ENCODE measurements at places on chromosomes 7 and 10.
A peak's percentile ranks its signal among the peaks of the same experiment; 100 is the strongest.

DNA sequence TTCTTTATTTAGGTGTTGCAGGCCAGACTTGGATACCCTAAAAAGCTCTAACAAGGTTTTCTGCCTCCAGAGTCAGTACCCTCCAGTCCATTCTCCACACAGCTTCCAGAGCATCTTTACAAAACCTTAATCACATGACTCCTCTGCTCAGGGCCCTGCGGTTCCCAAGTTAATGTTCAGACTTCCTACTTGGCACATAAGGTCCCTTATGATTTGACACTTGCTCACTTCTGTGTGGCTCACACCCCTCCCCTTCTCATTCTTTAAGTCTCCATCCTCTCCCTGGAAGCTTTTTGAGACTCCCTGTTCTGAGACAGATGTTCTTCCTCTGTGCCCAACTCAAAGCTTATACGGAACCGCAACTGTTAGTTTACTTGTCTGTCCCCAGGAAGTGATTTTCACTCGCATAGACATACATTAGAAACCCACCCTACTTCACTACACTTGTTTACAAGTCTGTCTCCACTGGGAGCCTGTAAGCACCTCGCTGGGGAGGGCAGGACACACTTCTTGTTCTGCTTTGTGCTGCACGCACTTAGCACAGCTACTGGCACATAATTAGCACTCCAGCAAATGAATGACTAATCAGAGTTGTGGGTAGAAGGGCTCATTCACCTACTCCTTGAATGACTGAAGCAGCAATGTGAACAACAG, 154.3 kb upstream of the LAMB4 start:
- H3K36me3 ChIP-seq = no peaks in the 10 kb centered on the region
- H3K27me3 ChIP-seq = peaks cover 15% of the 10 kb centered on the region
- DNase-seq = peak; percentile 51
- H3K4me1 ChIP-seq = peaks cover 12% of the 10 kb centered on the region

DNA sequence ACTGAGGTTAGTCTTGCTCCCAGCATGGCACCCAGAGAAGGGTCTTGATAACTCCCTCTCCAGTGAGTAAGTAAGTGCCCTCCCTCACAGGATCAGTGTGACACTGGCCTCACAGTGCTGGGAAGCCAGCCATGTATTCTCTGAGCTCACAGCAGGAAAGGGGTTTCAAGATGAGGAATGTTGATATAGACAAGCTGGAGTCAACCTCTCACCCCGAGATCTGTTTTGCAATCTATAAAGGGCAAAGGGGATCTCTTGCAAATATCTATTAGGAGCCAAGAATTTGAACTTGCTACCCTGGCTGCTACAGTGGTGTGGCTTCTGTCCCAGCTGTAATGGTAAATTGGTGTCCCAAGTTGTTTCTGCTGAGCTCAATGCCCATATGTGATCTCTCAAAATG, 70.2 kb upstream of the ADAM12 start:
- H3K27ac ChIP-seq = no peak overlapping the region
- H3K36me3 ChIP-seq = no peaks in the 10 kb centered on the region
- no peak for DNase-seq
- no peaks in the 10 kb centered on the region for H3K27me3 ChIP-seq

DNA sequence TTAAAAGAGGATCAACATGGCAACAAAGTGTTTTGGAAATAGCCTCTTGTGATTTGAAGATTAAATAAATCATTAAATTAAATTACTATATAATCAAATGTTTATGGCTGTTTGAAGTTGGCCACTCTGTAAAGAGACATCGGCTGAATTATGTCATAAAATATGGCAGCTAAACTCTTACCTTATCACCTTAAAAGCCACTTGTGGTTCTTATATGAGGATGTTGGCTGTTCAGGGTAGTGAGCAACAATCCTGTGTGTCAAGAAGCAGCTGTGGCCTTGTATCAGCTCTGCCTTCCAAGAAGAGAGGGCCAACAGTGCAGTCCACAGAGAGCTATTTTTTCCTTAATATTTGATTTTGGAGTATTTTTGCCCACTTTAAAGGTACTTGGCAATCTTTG, 113.4 kb upstream of the CDK6 start:
- DNase-seq = no peak
- H3K4me1 ChIP-seq = peaks cover 9% of the 10 kb centered on the region
- H3K4me3 ChIP-seq = no peak overlapping the region
- H3K36me3 ChIP-seq = no peaks in the 10 kb centered on the region
- peaks cover 10% of the 10 kb centered on the region for H3K27me3 ChIP-seq
- no peak overlapping the region for H3K27ac ChIP-seq

DNA sequence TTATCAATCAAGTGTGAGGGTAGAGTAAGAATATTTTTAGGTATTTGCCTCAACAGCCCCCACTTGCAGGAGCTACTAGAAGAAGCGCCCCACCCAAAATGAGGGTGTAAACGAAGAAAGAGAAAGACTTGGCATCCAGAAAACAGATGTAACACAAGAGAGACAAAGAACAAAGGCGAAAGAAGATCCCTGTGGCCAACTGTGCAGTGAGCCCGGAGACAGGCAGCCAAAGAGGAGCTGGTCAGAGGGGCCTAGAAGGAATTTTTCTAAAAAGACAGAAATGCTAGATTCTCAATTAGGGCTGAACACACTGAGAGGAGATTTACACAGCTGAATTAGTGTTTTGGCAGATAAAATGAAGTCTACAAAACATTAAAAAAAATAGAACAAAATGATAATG, 29.6 kb upstream of the EIF5AL1 start:
- no peaks in the 10 kb centered on the region for H3K4me1 ChIP-seq
- no peak for DNase-seq
- H3K36me3 ChIP-seq = no peaks in the 10 kb centered on the region
- peaks cover 6% of the 10 kb centered on the region for H3K27me3 ChIP-seq

- H3K36me3 ChIP-seq = no peaks in the 10 kb centered on the region
- H3K27ac ChIP-seq = no peak overlapping the region
- no peak overlapping the region for H3K4me3 ChIP-seq
- H3K4me1 ChIP-seq = peaks cover 8% of the 10 kb centered on the region
Observed at GRCh38 chr10:63099734-63100133, 33.4 kb upstream of the NRBF2 start.

- no peak for DNase-seq
- H3K4me3 ChIP-seq = no peak overlapping the region
- H3K36me3 ChIP-seq = no peaks in the 10 kb centered on the region
- peaks cover 33% of the 10 kb centered on the region for H3K27me3 ChIP-seq
- no peak overlapping the region for H3K27ac ChIP-seq
- H3K4me1 ChIP-seq = no peaks in the 10 kb centered on the region
Observed at GRCh38 chr10:118383699-118384098, 41.6 kb upstream of the FAM204A start.

GRCh38 chr7:139620676-139621344, 97.3 kb downstream of the CLEC2L start:
- H3K4me3 ChIP-seq = no peak overlapping the region
- peak; percentile 82 for DNase-seq
- no peaks in the 10 kb centered on the region for H3K27me3 ChIP-seq
- peaks cover 27% of the 10 kb centered on the region for H3K4me1 ChIP-seq
- H3K36me3 ChIP-seq = peaks cover 23% of the 10 kb centered on the region

DNA sequence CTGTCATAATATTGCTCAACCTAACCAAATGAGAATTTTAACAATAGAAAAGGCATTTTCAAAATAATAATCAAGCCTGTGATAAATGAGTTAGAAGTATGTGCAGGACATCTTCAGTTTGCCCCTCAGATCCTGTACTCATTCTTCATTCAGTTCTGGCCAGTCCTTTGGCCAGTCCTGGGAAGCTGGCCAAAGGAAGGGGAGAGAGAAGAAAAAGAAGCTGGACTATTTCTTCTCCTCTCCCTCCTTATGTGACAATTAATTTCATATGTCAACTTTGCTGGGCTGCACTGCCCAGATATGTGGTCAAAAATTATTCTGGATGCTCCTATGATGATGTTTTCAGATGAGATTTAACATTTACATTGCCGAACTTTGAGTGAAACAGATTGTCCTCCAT, 31.6 kb upstream of the ITGB8 start:
- no peak overlapping the region for H3K4me3 ChIP-seq
- no peak for DNase-seq
- no peaks in the 10 kb centered on the region for H3K27me3 ChIP-seq
- no peak overlapping the region for H3K27ac ChIP-seq

DNA sequence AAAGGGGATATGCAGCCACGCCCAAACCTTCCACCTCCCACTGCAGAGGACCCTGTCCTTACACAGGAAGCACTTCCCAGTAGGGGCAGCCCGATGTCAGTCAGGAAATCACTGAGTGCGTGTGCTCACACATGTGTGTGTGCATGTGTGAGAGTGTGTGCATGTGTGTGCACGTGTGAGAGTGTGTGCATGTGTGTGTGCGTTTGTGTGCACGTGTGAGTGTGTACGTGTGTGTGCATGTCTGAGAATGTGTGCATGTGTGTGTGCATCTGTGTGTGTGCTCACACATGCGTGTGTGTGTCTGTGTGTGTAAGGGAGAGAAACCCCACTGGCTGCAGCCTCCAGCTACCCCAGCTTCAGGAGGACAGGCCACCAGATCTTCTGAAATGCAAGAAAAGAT, 229.3 kb downstream of the KCNMA1 start:
- H3K27me3 ChIP-seq = peaks cover 6% of the 10 kb centered on the region
- no peaks in the 10 kb centered on the region for H3K36me3 ChIP-seq
- no peak for DNase-seq
- no peak overlapping the region for H3K27ac ChIP-seq

DNA sequence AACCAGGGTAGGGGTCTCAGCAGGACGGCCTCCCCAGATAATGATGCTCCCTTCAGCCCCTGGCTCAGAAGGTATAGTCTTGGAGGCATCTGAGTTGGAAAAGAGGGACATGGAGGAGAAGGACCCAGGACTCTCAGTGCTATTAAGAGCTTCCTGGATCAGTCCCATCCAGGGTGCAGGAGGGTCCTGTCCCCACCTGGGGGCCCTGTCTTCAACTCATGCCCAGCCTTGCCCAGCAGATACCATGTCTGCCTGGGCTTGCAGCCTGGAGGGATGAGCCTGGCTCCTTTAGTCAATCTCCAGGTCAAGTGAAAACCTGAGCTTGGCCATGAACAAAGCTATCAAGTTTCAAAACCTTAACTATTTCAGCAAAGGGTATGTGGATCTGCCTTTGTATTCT, 67.6 kb downstream of the PRTFDC1 start:
- H3K27ac ChIP-seq = no peak overlapping the region
- no peak overlapping the region for H3K4me3 ChIP-seq
- DNase-seq = no peak
- H3K4me1 ChIP-seq = peaks cover 44% of the 10 kb centered on the region
- no peaks in the 10 kb centered on the region for H3K27me3 ChIP-seq

DNA sequence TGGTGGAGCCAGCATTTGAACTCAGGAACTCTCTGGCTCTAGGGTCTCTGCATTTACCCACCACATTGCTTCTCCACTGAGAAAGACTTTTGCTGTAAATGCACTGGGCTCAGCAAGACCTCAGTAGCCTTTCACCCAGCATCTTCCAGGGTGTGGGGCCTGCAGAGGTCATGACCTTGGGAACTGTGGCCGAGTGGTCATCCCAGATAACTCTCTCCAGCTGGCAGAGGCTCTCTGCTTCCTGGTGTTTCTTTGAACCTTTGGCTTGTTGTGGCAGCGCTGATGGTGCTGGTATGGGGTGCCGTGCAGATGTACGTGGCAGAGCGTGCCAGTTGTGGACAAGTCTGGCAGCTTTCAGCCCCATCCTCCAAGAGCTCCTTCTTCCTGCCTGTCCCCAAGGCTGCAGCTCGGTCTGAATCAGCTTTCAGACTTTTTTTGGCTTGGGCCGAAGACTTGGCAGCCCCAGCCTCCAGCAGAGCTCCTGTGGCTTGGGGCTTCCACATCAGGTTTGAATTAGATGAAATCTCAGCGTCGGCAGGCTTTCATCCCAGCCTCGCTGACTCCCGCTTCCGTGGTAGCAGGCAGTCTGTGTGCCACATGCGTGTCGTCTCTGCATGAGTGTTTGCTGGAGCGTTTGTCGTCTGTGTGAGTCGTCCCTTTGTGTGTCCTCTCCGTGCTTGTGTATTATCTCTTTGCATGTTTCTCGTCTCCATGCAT, 21.5 kb downstream of the ADAMTS14 start:
- no peaks in the 10 kb centered on the region for H3K4me1 ChIP-seq
- no peaks in the 10 kb centered on the region for H3K36me3 ChIP-seq
- no peak overlapping the region for H3K27ac ChIP-seq

- no peak for DNase-seq
- H3K4me1 ChIP-seq = no peaks in the 10 kb centered on the region
- H3K27ac ChIP-seq = no peak overlapping the region
- no peaks in the 10 kb centered on the region for H3K27me3 ChIP-seq
- H3K4me3 ChIP-seq = no peak overlapping the region
Observed at GRCh38 chr7:4074994-4075393, 607.1 kb upstream of the FOXK1 start.

- DNase-seq = no peak
- H3K27ac ChIP-seq = no peak overlapping the region
Observed at GRCh38 chr10:103618575-103619423, 125.3 kb downstream of the NEURL1 start.

DNA sequence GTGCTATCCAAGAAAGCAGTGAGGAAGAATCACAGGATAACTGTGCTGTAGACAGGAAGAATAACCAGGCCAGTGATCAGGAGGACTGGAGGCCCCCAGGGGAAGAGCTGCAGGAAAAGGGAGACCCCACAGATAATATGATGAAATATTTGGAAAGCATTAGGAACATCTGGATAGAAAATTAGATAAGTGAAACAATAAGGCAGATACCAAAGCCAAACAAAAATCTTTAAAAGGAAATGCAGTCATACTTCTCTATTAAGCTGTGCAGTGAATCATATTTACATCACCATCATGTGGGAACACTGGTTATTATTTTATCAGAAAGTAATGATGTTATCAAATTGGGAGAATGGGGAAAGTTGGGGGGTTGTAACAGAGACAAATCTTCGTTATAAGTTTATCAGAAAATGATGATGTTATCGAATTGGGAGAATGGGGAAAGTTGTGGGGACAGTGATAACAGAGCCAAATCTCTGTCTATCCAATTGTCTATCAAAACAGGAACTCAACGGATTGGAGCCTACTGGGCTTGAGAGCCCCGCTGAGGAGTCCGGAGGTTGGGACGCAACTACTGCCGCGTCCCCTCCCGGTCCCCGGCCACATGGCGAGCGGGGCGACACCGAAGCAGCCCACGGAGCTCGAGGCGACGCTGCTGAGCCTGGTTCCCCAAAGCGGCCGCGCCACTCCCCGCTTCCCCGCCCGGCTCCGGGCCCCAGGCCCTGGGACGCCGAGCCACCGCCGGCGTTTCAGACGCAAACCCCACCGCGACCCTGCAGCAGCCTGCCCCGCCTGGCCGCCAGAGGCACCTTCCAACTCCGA, 14.0 kb upstream of the RALA start:
- peaks cover 45% of the 10 kb centered on the region for H3K4me1 ChIP-seq
- peak overlapping the region; percentile 41 for H3K4me3 ChIP-seq
- peak; percentile 42 for DNase-seq
- H3K27me3 ChIP-seq = peaks cover 17% of the 10 kb centered on the region
- no peaks in the 10 kb centered on the region for H3K36me3 ChIP-seq

GRCh38 chr10:119342335-119342734, 135.0 kb downstream of the GRK5 start:
- DNase-seq = no peak
- peaks cover 27% of the 10 kb centered on the region for H3K4me1 ChIP-seq
- H3K27ac ChIP-seq = no peak overlapping the region
- H3K36me3 ChIP-seq = peaks cover 7% of the 10 kb centered on the region
- no peak overlapping the region for H3K4me3 ChIP-seq
- no peaks in the 10 kb centered on the region for H3K27me3 ChIP-seq

Measured in activated CD4-positive, alpha-beta T cell treated with anti-CD3 and anti-CD28 coated beads for 36 hours (primary cell).